ENCODE measurements at places on chromosomes 6 and 20.

- no peak for DNase-seq
Measured at GRCh38 chr20:45452238-45452637, 17.3 kb upstream of the WFDC2 start.

GRCh38 chr20:31908016-31908415, 37.6 kb downstream of the TTLL9 start:
- DNase-seq = no peak

- no peak for DNase-seq
Measured at GRCh38 chr6:34281702-34282334, 33.0 kb upstream of the SMIM29 start.

DNA sequence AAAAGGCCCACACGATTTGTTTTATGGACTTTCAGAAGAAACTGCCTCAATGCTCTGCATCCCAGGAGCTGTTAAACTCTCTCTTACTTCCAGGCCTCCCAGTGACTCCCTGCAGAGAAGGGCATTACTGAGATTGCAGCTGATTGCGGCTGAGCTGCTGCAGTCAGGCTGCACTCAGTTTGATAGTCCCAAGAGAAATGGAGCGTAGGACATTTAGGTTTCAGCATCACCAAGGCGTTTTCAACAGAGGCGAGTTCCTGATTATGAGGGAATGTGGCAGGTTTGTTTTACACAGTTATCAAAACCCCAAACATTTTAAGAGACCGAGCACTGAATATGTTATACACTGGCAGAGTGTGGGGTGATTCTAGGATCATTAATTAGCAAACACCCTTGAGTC, 145.6 kb downstream of the TBX18 start:
- no peak for DNase-seq

DNA sequence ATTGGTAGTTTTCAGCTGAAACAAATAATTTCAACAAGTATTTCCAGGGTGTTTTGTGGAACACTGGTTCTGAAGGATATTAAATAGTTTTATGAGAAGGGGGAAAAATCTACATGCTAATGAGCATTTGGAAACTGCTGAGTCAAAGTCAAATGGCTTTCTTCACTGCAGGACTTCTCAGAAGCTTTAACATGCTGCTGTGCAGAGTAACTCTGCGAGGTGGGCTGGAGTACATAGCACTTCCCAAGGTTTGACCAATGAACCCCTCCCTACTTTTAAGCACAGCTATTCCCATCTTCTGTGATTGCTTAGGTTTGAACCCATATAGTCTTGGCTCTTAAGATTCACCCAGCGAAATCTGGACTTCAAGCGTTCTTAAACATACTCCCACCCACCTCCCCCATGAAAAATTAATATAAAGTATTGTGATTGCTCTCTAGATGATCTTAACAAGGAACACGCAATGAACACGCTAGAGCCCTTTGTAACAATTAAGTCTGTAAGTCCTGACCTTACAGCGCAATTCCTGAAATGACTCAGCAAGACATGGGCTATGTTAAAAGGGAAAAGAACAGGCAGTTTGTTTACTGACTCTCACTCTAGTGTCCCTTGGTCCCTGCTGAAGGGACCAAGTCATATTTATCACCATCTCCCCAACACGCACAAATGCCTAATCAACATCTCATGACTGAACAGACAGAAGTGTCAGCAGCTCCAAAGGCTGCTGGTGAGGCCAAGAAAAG, 105.2 kb downstream of the NFATC2 start:
- DNase-seq = no peak

DNA sequence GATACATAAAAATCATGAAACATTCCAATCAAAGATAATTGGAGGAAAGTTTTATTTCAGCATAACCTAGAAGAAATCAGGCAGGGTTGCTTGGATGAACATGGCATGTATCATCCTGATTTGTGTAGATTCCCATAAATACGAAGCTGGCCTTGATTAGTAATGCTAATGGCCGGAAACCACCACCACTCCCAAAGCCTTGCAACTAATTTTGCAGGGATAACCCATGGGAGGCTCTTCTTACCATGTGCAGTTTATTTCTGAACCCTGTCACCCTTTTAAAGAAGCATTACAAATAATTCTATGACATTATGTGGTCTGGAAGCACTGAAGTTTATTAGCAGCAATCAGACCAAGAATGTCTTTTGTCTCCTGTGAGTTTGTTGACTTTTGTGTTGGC, 80.8 kb downstream of the AIG1 start:
- DNase-seq = no peak

DNA sequence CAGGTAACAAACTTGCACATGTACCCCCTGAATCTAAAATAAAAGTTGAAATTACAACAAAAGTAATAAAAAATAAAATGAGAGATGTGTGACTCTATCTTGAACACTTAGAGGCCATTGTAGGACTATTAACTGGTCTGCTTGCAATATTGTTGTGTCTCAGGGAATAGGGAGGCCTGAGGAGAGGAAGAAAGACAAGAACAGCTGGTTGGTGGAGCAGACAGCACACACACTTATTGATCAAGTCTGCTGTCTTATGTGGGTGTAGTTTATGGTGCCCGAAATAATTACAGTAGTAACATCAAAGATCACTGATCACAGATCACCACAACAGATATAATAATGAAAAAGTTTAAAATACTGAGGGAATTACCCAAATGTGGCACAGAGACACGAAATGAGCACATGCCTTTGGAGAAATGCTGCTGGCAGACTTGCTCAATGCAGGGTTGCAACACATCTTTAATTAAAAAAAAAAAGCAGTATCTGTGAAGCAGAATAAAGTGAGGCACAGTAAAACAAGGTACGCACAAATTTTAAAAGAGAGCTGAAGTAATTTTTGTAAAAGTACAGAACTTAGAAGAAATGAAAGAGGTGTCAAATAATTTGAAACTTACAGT, 110.1 kb upstream of the HDAC2 start:
- no peak for DNase-seq

DNA sequence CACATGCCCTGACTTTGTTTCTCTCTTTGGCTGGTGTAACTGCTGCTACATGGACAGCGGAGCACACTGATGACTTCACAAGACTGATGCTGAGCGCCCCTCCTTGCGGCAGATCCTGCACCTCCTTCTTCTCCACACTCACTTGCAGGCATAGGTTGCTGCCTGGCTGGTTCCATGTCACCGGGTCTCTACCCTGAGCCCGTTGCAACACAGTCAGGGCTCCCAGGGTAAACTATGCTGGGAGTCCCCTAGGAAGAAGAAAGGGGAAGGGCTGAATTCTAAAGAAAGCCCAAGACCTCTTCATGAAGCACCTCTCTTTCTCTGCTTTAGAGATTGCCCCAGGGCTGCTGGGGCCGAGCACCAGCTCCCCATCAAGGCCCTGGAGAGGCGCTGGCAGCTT, 83.3 kb upstream of the DUSP22 start:
- DNase-seq = no peak

DNA sequence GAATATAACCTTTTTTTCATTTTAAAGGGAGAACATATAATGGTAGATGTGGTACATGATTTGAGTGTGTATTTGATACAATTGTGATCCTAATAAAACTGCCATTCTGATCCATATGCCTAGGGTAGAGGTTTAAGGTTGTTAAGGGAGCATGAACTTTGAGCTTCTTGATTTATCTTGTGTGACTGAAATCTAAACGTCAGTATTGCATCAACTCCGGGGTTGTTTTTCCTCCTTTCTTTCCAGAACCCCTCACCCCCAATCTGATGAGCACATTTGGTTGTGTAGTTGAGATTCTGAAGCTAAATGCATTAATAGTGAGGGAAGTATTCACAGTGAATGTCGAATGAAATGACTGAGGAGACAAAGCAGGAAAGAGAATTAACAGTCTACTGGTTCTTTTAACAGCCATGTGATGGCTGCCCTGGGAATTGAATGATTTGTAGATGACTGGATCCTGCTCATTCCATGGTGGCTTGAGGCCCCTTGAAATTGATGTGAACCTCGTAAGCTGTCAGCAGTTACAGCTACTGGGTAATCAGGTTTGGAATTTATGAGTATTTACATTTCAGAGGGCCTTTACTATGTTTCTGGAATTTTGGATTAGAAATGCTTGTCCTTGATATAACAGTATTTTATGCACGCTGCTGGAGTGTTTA, 44.8 kb downstream of the FARS2 start:
- no peak for DNase-seq
